ENCODE measurements at places on chromosomes 7 and 10.

DNA sequence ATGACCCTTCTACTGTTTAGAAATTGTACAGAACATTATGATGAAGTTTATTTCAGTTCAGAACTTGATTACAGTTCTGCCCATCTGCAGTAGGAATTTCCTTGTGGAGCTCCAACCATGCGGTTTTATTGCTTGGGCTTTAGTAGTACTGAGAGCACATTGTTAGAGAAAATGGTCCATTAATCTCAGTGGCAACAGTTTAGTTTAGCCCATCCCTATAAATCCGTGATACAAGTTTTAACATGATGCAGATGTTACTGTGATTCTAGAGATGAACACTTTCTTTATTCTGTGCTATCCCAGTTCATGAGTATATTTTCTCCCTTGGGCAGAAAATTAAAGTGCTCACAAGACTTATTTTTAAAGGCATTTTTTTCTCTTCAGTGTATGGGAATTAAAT, 84.8 kb upstream of the FZD8 start:
- DNase-seq: no peak

GRCh38 chr7:34036051-34036920, 130.9 kb downstream of the BMPER start:
- no peak for DNase-seq

GRCh38 chr7:36082910-36083309, 70.1 kb upstream of the EEPD1 start:
- no peak for DNase-seq

- DNase-seq: no peak
These were observed 180.7 kb upstream of the GPR26 start for GRCh38 chr10:123485341-123485960.

- no peak for DNase-seq
These were observed 44.1 kb downstream of the RALA start for GRCh38 chr7:39667341-39667923.

DNA sequence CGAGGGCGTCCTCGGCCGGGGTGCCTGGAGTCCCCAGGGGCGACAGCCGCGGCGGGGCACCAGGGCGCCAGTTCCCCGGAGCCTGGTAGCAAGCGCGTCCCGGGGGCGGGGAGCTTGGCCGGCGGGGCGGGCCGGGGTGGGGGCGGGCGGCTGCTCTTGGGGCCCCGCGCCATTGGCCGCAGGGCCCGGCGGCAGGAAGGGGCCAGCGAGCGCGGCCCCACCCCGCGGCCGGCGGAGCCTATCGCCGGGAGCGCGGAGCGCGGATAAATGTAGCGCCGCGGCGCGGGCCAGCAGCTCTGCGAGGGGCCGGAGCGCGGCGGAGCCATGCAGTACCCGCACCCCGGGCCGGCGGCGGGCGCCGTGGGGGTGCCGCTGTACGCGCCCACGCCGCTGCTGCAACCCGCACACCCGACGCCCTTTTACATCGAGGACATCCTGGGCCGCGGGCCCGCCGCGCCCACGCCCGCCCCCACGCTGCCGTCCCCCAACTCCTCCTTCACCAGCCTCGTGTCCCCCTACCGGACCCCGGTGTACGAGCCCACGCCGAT, at the start of gene HHEX:
Gene HHEX (plus strand): TSS at position 293 of the 548 bp plus-strand sequence. CDS start 32 bp downstream, at position 325.
- DNase-seq: peak; percentile 60

All from hematopoietic multipotent progenitor cell treated with erythropoietin and hydrocortisone succinate and interleukin-3 and kit ligand, for 15 days (in vitro differentiated cells).